ENCODE measurements at places on chromosomes 3 and 15. TPM values are rescaled to one million over a fixed set of nuclear protein-coding genes. Genes with fewer than 3 reads are reported as not detected.

- no peak for DNase-seq
Measured at GRCh38 chr3:64488939-64489338, 198.9 kb downstream of the ADAMTS9 start.

DNA sequence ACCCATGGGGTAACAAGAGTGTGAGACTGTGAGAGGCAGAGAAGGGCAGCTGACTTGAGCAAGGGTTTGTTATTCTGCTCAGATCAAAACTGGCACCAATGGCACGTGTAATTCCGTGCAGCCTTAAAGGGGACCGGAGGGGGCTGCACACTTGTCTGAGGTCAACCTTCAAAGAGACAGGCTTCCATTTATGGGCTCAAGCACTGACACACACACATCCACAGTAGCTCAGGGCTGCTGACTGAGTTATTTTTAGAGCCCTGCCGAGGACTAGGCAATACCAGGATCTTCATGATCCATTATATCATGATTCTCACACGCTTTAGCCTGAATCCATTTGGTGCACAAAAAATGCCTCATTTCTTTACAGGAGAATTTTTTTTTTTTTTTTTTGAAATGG is 20.6 kb upstream of the SPTBN5 start:
- no peak for DNase-seq

DNA sequence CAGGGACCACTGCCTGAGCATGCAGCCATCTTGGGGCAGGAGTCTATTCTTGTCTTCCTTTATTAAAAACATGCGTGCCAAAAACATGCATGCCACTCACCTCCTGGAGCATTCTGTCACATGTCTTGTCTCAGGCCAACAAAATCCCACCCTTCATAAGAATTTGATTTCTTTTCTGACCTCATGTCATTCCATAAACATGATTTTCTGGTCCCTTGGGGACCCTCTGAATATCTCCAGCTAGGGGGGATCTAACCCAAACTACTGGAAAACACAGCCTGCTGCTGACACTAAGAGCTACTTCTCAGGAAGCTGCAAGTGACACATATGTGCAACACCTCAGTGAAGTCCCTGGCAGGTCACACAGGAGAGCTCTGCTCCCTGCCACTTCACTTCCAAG is 26.8 kb upstream of the NOX5 start:
- no peak for DNase-seq

DNA sequence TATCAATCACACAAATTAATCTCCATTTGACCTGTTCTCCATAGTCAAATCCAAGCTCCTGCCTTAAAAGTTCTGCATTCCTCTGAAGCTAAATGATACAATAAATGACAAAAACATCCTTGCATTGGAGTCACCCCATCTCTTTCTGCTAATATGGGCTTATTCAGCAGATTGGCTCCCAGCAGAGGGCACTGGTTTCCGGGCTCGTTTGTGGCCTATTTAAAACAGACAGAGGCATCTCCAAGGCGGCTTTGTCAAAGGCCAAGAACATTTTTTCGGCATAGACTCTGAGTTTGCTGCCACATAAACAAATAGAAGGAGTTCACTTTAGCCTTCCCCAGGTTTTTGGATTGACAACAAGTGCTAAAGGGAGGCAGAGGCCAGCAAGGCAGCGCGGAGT is 204.4 kb upstream of the RASGRP1 start:
- DNase-seq: no peak

- peak; percentile 53 for DNase-seq
Measured at GRCh38 chr3:172607305-172608121, 84.3 kb upstream of the TNFSF10 start.

GRCh38 chr3:29212789-29213433 is 68.0 kb upstream of the RBMS3 start:
- no peak for DNase-seq

GRCh38 chr3:150414258-150414657 is 6.2 kb downstream of the TSC22D2 start:
- peak; percentile 49 for DNase-seq

GRCh38 chr3:182631183-182632076 is 161.9 kb upstream of the ATP11B start:
- no peak for DNase-seq

- no peak for DNase-seq
Measured at GRCh38 chr3:138539352-138539751, 54.7 kb downstream of the CEP70 start.

DNA sequence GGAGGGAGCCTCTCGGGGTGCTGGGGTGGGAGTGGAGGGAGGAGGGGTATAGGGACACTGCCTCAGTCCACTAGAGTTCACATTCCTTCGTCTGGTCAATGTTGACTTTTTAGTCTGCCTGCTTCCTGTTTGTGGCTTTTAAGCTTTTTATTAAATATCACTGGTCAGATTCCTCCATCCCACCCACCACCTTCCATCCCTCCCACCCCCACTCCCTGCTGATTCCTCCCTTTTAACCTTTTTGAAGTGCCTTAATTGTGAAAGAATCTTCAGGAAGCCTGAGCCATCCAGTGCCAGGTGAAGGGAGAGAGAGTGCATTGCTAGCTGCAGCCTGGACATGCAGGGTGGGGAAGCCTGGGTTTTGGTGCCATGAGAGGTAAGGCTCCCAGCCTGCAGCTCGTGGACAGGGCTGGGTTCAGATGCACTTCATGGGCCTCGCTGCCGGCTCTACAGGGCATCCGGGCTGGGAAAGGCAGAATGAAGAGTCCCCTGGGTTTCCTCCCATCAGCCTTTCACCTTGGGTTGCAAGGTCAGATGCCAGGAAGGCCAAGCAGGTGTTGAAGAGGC is 105.9 kb downstream of the DNAJB8 start:
- no peak for DNase-seq

DNA sequence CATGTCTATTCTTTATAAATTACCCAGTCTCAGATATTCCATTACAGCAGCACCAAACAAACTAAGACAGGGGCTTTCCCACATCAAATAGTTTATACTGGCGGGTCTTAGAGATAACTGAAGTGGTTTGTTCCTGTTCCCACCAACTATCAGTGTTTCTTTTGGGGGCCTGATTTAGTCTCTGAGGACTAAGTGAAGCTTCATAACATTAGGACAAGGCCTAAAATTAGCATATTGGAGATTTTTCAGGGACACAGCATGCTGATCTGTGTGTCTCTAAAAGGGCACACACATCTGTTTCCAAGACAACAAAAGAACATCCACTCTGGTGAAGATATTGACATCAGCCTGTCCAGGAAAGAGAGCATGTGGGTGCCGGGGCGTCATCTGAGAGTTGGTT is 72.6 kb upstream of the SEMA6D start:
- DNase-seq: no peak

DNA sequence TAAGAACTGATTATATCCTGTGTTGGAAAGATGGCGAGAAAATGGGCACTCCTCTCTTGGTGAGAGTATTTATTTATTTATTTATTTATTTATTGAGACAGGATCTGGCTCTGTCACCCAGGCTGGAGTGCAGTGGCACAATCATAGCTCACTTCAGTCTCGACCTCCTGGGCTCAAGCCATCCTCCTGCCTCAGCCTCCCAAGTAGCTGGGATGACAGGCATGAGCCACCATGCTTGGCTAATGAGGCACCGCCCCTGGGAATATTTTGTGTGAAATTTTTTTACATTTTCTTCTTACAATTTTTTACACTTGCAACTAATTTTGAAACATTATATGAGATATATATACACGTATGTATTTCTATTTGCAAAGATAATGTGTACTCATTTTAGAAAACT is 150.5 kb upstream of the PRR20G start:
- no peak for DNase-seq

- no peak for DNase-seq
Measured at GRCh38 chr15:43913026-43913780, 86.4 kb downstream of the WDR76 start.

- DNase-seq: no peak
Measured at GRCh38 chr15:99279290-99279689, 28.0 kb downstream of the LRRC28 start.

KLHL40 gene
- not detected for polyA plus RNA-seq

MAGI1 gene
- polyA plus RNA-seq: 6.5 TPM

CLSTN2 gene
- 34.1 TPM for polyA plus RNA-seq

CTXND1 gene
- polyA plus RNA-seq: 1.5 TPM

NR2E3 gene
- polyA plus RNA-seq: not detected
